ENCODE measurements at places on chromosomes 2 and 18.
A peak's percentile ranks its signal among the peaks of the same experiment; 100 is the strongest.

- DNase-seq, result no peak
Observed at GRCh38 chr18:54215069-54215468, 9.4 kb downstream of the MBD2 start.

DNA sequence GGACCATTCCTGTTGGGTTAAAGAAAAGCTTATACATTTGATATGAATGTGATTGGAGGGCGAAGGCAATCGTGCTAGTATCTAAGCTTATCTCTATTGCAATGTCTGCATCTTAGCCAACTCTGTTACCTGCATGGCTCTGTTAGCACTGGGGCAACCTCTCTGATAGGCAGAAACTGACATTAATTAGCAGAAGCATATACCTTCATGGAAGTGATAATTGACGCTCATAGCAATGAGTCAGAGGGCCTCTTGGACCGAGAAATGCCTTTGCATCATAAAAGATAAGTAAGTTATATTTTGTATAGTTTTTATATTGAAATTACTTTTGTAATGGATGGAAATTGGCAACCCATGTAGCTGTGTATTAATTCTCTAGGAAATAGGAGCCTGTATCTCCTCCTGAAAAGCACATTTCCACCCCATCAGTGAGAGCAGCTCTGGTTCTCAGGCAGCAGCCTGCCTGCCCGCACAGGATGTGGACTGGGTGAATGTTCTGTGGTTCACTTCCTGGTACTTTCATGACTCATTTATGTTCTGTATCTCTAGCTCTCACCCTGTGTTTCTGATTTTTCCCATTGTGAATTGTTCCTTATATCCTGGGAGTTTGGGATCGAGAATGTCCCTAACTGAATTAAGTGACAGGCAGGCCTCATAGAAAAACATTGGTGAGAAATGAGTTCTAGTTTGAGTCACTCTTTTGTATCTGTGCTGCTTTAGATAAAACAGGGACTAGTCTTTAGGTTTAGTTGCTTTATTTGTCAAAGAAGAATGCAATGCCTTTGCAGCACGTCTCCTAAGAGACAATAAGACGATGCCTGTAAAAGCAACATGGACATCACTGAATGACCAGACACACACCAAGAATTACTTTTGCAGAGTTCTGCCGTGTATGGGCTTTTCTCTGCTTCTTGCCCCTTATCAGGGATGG is 344.9 kb downstream of the DCDC2C start:
- DNase-seq, result peak; percentile 1

DNA sequence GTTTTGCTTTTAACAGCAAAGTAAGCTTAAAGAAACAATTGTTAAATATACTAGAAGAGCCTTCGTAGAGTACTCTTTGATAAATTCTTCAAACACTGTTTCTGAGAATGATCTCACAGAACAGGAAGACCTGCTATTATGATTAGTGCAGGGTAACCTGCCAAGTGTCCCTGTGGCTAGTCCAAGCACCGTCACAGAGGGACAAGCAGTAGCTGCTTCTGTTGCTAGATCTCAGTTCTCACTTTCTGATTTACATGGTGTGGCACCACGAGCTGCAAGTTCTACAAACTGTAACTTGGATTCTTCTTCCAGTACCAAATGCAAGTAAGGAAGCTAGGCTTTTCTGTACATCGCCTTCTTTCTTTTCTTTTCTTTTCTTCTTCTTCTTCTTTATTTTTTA is 121.5 kb downstream of the PIEZO2 start:
- DNase-seq, result no peak

- no peak for DNase-seq
Observed at GRCh38 chr2:110990440-110990839, 130.3 kb upstream of the BCL2L11 start.

DNA sequence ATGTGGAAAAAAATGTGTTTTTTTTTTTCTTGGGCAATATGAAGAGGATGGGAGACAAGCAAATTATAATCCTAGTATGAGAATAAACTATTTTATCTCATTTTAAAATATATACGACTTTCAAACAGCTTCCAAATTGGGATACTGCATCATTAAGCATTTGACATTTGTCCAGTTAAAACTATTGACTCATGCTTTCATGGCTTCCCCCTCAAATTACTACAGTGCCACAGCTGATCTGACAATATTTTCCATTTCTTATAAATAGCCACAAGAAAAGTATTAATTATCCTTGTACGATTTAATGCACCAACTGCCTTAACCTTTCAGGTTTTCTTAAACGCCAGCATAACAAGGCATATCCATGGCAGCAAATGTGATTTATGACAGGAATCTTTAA is 1134.8 kb upstream of the ZEB2 start:
- no peak for DNase-seq

Measured in kidney epithelial cell (primary cell).